Small intestine (tissue), 16 donors: ENCODE measurements at places on chromosomes 3 and 15.

DNA sequence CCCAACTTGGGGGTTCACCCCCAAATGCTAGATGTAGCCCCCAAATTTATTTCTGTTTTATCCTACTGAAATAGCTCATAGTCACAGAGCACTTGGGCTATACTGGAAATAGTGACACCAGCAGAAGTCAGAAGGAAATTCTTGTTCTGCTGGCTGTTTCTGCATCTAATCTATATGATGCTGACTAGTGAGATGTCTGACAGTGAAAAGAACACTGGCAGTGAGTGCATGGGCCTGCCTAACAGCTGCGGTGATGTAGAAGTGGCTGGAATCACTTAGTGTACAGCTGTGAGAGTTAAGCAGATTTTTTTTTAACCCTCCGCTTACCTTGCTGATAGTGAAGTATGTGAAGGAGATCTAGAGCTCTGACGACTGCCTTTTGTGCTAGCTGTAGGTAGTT lies 14.0 kb downstream of the TTC14 start:
- H3K27ac ChIP-seq: no peak overlapping the region
- H3K4me1 ChIP-seq: no peaks in the 10 kb centered on the region
- DNase-seq: no peak
- H3K4me3 ChIP-seq: no peak overlapping the region
- H3K27me3 ChIP-seq: no peaks in the 10 kb centered on the region
- H3K36me3 ChIP-seq: peaks cover 4% of the 10 kb centered on the region

- H3K27me3 ChIP-seq: no peaks in the 10 kb centered on the region
- H3K4me3 ChIP-seq: peak overlapping the region; percentile 65
- no peak for DNase-seq
- peak overlapping the region; percentile 95 for H3K27ac ChIP-seq
- H3K4me1 ChIP-seq: no peaks in the 10 kb centered on the region
- no peaks in the 10 kb centered on the region for H3K36me3 ChIP-seq
Observed at GRCh38 chr3:150407808-150408220, 284 bp upstream of the TSC22D2 start.

DNA sequence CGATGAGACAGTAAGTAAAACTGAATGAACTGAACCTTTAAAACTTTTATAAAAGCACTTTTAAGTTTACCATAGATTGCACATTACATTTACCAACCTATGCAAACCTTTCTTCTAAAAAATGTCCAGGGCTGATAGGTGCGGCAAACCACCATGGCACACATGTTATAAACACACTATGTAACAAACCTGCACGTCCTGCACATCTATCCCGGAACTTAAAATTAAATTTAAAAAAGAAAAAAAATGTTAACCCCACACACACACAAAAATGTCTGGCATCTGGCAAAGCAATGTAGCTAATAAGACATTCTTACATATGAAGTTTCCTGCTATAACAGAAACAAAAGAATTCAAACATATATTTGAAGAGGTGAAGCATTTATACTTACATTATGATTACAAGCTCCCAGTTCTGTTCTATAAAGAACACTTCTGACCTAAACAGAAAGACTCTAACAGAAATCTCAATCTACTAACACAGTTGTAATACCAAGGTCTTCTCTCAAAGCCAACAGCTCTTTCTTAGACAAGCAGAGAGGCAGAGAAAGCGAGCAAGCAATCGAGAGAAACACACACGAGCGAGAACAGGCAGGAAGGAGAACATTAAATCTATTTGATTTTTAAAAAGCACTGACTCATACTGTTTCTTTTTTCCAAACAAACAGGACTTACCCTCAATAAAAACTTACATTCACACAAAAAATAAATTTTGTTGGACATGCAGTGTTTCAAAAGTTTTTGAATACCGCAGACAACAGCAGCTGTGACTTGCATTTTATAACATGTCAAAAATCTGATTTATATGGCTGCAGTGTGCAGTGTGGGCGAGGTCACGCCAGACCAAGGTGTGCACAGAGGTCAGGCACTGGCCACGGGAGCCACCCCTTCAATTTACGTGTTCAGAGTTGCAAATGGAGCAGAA lies at the start of gene NRG4:
TSS of gene NRG4 (minus strand) at position 798 of the 925 bp plus-strand sequence. CDS start 1,194 bp downstream, outside the sequence.
- H3K4me1 ChIP-seq: no peaks in the 10 kb centered on the region
- no peaks in the 10 kb centered on the region for H3K36me3 ChIP-seq
- no peak within 1 kb of the TSS for H3K27ac ChIP-seq
- DNase-seq: peak; percentile 1

DNA sequence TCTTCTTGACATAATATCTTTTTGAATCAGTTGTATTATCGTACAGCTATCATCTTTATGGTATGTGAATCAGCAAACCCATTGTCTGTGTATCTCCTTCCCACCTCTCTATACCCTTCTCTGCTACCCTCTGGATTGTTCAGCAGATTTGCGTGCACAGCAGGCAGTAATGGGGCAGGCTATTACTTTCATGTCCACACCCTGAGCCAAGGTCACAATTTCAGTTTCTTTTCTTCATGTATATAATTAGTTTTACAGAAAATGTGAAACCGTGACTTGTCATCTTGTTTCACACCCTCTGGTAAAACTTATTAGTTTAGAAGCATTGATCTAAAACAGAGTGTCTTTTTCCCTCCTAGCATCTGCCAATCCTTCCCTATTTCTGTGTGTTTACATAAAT lies 770.4 kb upstream of the SEMA6D start:
- no peaks in the 10 kb centered on the region for H3K27me3 ChIP-seq
- no peak overlapping the region for H3K4me3 ChIP-seq
- H3K4me1 ChIP-seq: no peaks in the 10 kb centered on the region
- DNase-seq: no peak

DNA sequence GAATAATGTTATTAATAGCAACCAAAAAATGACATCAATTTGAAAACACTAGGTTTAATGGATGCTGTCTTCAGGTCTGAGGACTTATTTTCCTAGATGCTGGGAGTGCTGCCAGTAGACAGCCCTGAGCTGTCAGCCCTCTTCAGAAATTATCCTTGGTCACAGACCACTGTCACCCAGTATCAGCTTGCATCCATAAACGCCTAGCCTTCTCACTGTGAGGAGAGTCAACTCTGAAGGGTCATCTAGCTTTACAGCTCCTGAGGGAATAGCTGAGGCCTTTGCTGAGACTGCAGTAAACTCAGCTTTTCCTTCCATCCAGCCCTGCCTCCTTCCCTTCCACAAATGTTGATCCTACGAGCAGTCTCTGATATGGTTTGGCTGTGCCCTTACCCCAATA lies 19.4 kb upstream of the MNS1 start:
- H3K27me3 ChIP-seq: no peaks in the 10 kb centered on the region
- H3K4me1 ChIP-seq: no peaks in the 10 kb centered on the region
- H3K36me3 ChIP-seq: no peaks in the 10 kb centered on the region
- DNase-seq: no peak

GRCh38 chr15:52331490-52332240 lies 36.1 kb upstream of the MYO5C start:
- DNase-seq: peak; percentile 20
- no peak overlapping the region for H3K4me3 ChIP-seq
- H3K27ac ChIP-seq: no peak overlapping the region
- no peaks in the 10 kb centered on the region for H3K27me3 ChIP-seq

DNA sequence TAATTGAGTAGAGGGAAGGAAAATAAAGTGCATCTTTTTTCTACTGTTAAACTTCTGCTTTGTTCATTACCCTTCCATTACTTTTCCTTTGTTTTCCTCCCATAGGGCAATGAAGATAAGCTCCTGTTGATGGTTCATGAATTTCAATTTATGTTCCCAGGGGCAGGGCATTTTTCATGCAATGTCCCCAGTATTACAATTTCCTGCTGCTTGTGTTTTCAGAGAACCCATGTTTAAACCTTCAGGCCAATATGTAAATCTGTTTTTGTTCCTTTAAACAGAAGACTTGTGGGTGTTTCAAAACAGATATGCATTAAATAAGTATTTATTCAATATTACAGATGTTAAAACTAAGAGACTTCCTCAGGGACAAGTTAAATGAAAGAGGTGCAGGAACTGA lies 834.5 kb downstream of the ZPLD1 start:
- no peak for DNase-seq
- no peaks in the 10 kb centered on the region for H3K36me3 ChIP-seq
- no peak overlapping the region for H3K4me3 ChIP-seq
- no peaks in the 10 kb centered on the region for H3K27me3 ChIP-seq
- no peaks in the 10 kb centered on the region for H3K4me1 ChIP-seq

DNA sequence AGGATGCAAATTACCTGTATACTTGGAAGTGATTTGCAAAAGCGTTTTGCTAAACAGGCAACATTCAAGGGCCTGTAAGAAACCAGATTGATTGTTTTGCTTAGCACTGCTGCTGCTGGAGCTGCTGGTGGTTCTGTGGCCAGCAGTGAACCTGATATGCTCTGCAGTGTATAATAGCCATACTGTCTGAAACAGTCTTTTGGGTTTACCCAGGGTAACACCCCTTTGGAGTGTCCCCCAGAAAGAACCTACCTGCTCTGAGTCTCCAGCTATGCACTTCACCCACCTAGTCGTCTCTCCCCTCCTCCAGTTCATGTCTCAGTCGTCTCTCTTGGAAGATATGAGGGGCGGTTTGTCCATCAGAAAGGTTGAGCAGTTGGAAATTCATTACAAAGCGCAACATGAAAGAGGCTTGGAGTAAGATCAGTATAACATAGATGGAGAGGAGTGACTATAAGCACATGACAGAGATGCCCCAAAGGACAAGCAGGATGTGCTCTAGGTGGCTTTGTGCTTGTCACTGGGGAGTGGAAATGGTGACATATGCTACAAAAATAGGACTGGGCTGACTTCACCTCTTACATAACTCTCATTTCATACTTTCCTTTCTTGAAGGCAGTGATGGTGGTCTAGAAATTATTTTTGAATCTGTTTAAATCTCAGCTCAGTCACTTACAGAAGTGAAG lies 3.8 kb downstream of the MKRN2 start:
- no peaks in the 10 kb centered on the region for H3K36me3 ChIP-seq
- no peaks in the 10 kb centered on the region for H3K27me3 ChIP-seq
- peaks cover 19% of the 10 kb centered on the region for H3K4me1 ChIP-seq
- DNase-seq: no peak

DNA sequence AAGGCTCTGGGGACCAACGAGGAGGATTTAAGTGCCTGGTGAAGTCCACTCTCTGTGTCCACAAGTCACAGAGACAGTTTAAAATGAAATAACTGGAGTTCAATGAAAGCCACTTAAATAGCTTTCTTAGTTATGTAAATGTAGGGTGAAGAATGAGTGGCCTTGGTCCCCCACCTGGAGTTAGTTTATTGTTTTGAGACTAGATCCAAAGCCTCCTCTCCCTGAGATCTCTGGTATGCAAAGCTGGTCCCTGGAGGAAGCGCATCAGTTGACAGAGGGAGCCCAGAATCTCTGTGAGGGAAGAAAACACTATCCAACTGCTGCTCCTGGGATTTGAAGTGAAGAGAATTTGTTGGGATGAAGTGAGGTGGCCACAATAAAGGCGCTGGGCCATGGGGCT lies 40.5 kb downstream of the EXOG start:
- no peaks in the 10 kb centered on the region for H3K36me3 ChIP-seq
- H3K27ac ChIP-seq: no peak overlapping the region
- H3K27me3 ChIP-seq: no peaks in the 10 kb centered on the region
- no peak for DNase-seq
- H3K4me3 ChIP-seq: no peak overlapping the region
- H3K4me1 ChIP-seq: no peaks in the 10 kb centered on the region

- no peaks in the 10 kb centered on the region for H3K36me3 ChIP-seq
- H3K27me3 ChIP-seq: no peaks in the 10 kb centered on the region
- H3K4me3 ChIP-seq: no peak overlapping the region
- DNase-seq: no peak
- peaks cover 10% of the 10 kb centered on the region for H3K4me1 ChIP-seq
- H3K27ac ChIP-seq: no peak overlapping the region
Observed at GRCh38 chr3:20051123-20051806, 11.0 kb downstream of the KAT2B start.

DNA sequence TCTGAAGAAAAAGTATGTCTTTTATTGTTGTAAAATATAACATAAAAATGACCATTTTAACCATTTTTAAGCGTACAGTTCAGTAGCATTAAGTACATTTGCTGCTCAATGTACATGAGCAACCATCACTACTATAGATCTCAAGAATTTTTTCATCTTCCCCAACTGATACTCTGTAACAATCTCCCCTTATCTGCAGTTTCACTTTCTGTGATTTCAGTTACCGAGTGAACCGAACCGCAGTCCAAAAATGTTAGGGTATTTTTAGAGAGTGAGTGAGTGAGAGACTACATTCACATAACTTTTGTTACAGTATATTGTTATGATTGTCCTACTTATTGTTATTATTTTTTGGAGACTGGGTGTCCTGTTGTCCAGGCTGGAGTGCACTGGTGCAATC lies 9.0 kb upstream of the SLC25A26 start:
- H3K4me1 ChIP-seq: no peaks in the 10 kb centered on the region
- no peaks in the 10 kb centered on the region for H3K36me3 ChIP-seq
- H3K27me3 ChIP-seq: no peaks in the 10 kb centered on the region
- no peak overlapping the region for H3K27ac ChIP-seq
- no peak overlapping the region for H3K4me3 ChIP-seq

DNA sequence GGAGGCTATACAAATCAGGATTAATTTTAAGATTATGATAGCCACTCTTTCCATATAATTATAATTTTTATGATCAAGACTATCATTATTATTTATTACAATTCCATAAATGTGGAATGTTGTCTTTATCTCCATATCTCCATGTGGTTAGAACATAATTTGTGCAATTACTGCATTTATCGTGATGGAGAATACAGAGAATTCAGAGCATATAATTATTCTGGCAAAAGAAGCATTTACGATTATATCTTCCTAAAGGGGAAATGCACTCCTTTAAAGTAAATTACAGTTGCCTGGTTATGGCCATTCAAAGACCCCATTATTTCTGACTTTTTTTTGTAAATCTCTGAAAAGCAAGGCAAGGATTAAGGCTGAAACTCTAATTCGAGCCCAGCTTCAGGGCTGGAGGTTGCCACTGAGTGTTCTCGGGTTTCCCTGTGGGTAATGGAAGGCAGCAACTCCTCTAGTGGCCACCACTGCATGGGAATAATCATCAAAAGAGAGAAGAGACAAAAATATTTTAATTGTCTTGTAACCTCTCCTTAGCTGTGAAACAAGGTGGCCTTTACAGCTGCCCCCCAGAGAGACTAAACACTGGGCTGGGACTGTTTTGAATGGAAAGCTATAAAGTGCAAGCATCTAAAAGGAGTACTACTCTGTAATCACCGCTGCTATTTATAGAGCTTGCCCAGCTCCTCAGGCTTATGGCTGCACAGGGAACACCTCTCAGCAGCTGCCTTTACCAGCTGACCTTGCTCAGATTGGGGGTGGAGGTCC lies 59.8 kb upstream of the PRTG start:
- no peak overlapping the region for H3K27ac ChIP-seq
- no peak overlapping the region for H3K4me3 ChIP-seq
- no peaks in the 10 kb centered on the region for H3K27me3 ChIP-seq
- no peaks in the 10 kb centered on the region for H3K36me3 ChIP-seq
- no peaks in the 10 kb centered on the region for H3K4me1 ChIP-seq

- no peaks in the 10 kb centered on the region for H3K4me1 ChIP-seq
- no peak for DNase-seq
- H3K36me3 ChIP-seq: no peaks in the 10 kb centered on the region
Observed at GRCh38 chr3:27559835-27560234, 75.7 kb upstream of the SLC4A7 start.
